ENCODE measurements at places on chromosomes 2 and 18. TPM values are rescaled to one million over a fixed set of nuclear protein-coding genes. Genes with fewer than 3 reads are reported as not detected.

DNA sequence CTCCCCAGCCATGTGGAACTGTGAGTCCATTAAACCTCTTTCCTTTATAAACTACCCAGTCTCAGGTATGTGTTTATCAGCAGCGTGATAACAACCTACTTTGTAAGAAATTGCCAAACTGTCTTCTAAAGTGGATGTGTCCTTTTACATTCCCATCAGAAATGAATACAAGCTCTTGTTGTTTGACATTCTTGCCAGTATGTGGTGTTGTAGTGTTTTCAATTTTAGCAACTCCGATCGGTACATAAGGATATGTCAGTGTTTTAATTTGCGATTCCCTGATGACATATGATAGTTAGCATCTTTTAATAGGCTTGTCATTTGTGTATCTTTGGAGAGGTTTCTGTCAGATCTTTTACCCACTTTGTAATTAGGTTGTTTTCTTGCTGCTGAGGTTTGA is 1156.3 kb upstream of the CRIM1 start:
- H3K27me3 ChIP-seq: no peaks in the 10 kb centered on the region
- H3K4me1 ChIP-seq: no peaks in the 10 kb centered on the region
- no peak overlapping the region for H3K4me3 ChIP-seq
- no peak for DNase-seq
- no peaks in the 10 kb centered on the region for H3K36me3 ChIP-seq

DNA sequence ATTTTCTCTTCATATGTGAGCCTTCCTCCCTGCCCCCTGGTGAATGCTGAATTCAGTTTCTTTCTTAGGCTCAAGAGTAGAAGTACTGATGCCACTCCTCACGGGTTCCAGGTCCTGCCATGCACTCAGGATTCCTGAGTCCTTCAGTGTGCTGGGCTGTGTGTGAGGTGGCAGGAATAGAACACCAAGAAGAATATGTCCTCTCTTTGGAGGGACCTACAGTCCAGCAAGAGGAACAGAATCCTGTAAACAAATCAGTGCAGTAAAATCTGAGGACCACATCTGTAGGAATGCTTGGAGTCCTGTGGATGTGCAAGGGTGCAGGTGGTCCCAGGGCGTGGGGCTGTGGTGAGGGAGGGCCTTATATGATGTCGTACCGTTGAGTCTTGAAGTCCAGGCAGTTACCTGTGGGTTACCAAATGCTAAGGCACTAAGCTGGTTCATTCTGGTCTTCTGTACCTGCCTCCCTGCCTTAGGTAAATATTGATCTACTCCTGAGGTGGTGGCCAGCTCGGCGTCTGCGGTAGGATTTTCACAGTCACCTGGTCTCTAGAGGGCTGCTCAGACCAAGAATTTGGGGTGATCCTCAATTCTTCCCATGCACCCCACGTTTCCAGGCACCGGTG is 5.5 kb downstream of the ASAP2 start:
- H3K4me1 ChIP-seq: peaks cover 2% of the 10 kb centered on the region
- no peaks in the 10 kb centered on the region for H3K27me3 ChIP-seq
- H3K4me3 ChIP-seq: no peak overlapping the region
- DNase-seq: no peak

GRCh38 chr18:22830511-22830910 is 102.6 kb upstream of the RBBP8 start:
- DNase-seq: no peak
- H3K27me3 ChIP-seq: no peaks in the 10 kb centered on the region
- H3K36me3 ChIP-seq: no peaks in the 10 kb centered on the region
- H3K4me1 ChIP-seq: no peaks in the 10 kb centered on the region
- no peak overlapping the region for H3K27ac ChIP-seq
- H3K4me3 ChIP-seq: no peak overlapping the region

- no peaks in the 10 kb centered on the region for H3K27me3 ChIP-seq
- H3K36me3 ChIP-seq: no peaks in the 10 kb centered on the region
- no peak overlapping the region for H3K4me3 ChIP-seq
- H3K4me1 ChIP-seq: peaks cover 9% of the 10 kb centered on the region
- no peak overlapping the region for H3K27ac ChIP-seq
These were observed 4.8 kb upstream of the IMPA2 start for GRCh38 chr18:11976315-11977152.

GRCh38 chr2:21270708-21271122 is 146.9 kb downstream of the TDRD15 start:
- H3K27me3 ChIP-seq: no peaks in the 10 kb centered on the region
- no peak overlapping the region for H3K27ac ChIP-seq
- DNase-seq: no peak

DNA sequence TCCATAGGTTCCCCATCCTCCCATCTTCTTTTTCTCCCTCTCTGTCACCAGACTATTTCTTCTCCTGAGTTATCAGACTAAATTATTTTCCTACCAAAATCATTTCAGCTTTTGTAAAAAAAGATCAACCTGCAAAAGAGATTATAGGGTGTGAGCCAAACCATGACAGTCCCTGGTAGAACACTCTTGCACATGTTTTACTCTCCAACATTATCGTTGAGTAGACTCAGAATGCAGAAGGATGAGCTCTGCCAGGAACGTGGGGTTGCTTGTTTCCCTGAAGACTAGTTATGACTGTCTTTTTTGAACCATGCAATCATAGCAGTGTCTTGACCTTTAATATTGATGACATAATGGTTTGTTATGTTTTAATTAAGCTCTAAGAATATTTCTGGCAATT is 360.1 kb upstream of the VWC2L start:
- no peak overlapping the region for H3K27ac ChIP-seq
- H3K4me3 ChIP-seq: no peak overlapping the region
- no peaks in the 10 kb centered on the region for H3K36me3 ChIP-seq

- no peaks in the 10 kb centered on the region for H3K4me1 ChIP-seq
- DNase-seq: no peak
- H3K27me3 ChIP-seq: no peaks in the 10 kb centered on the region
- no peaks in the 10 kb centered on the region for H3K36me3 ChIP-seq
- H3K4me3 ChIP-seq: no peak overlapping the region
These were observed 61.7 kb downstream of the CCDC88A start for GRCh38 chr2:55357927-55358326.

DNA sequence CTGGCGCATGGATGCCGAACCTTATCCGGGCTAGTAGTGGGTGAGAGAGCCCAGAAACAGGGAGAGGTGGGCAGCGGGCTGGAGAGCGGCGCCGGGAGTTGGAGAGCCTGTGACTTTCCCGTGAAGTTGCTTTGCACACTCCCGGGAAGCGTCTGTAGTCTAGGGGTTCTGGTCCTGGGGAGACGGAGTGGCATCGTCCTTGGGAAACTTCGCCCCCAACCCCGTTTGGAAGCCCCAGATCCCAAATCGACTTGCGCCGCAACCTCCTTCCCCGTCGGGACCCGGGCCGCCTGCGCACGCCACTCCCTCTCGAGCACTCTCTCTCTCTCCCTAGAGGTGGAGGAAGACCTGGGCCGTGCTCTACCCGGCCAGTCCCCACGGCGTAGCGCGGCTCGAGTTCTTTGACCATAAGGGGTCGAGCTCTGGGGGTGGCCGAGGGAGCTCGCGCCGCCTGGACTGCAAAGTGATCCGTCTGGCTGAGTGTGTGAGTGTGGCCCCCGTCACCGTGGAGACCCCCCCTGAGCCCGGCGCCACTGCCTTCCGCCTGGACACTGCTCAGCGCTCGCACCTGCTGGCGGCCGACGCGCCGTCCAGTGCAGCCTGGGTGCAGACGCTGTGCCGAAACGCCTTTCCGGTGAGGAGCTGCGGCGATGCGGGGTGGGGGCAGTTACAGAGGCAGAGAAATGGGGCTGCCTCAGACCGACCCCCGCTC is 456 bp downstream of the DOK1 start:
- H3K27ac ChIP-seq: peak overlapping the region; percentile 76
- peak overlapping the region; percentile 84 for H3K4me3 ChIP-seq
- H3K4me1 ChIP-seq: peaks cover 8% of the 10 kb centered on the region
- no peaks in the 10 kb centered on the region for H3K27me3 ChIP-seq
- H3K36me3 ChIP-seq: no peaks in the 10 kb centered on the region

- peak overlapping the region; percentile 89 for H3K4me3 ChIP-seq
- H3K4me1 ChIP-seq: peaks cover 43% of the 10 kb centered on the region
- peak overlapping the region; percentile 76 for H3K27ac ChIP-seq
These were observed 3.5 kb downstream of the ZCCHC2 start for GRCh38 chr18:62526098-62527025.

GRCh38 chr2:15816226-15816625 is 124.1 kb upstream of the MYCN start:
- H3K27me3 ChIP-seq: peaks cover 17% of the 10 kb centered on the region
- H3K36me3 ChIP-seq: no peaks in the 10 kb centered on the region
- no peak overlapping the region for H3K4me3 ChIP-seq
- H3K4me1 ChIP-seq: no peaks in the 10 kb centered on the region

LINC00305 gene
- total RNA-seq: not detected

SIX3 gene
- total RNA-seq: not detected

PNO1 gene
- total RNA-seq: 12.3 TPM

MRPS9 gene
- total RNA-seq: 19.8 TPM
